ENCODE measurements at places on chromosomes 1 and 21.

DNA sequence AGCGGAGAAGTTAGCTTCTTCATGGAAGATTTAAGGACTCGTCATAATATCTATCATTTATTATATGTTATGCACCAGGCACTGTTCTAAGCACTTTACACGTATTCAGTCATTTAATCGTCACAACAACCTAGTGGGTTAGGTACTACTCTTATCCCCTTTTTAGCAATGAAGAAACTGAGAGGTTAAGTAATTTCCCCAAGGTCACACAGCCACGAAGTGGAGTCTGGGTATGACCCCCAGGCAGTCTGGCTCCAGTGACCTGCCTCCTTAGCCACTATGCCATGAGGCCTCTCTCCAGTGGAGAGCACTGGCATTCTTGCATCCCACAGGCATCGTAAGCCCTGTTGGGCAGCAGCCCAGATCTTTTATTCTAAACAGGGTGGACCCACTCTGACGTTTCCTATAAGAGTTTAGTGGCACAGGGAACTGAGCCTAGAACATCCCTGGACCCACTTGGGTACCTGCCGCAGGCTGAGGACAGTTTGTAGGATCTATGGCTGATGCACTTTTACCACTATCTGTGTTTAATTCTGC lies 123.0 kb downstream of the NAV1 start:
- no peak for DNase-seq

DNA sequence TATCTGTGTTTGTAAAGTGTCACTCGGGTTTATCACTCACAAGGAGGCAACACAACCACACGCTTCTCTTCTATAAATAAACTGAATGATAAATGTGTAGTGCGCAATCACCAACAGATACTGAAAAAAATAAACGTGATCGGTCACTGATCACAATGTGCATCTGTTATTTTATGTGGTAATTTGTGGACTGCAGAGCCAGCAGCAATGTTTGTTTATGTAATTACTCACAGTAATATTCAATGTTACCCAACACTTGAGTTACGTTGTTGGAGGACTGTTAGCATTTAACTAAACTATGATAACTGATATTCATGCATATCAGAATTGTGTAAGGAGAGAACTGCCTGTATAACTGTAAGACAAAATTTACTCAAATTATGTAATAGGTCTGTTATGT lies 129.6 kb downstream of the USH2A start:
- no peak for DNase-seq

GRCh38 chr1:114137497-114137896 lies 16.2 kb downstream of the SYT6 start:
- no peak for DNase-seq

DNA sequence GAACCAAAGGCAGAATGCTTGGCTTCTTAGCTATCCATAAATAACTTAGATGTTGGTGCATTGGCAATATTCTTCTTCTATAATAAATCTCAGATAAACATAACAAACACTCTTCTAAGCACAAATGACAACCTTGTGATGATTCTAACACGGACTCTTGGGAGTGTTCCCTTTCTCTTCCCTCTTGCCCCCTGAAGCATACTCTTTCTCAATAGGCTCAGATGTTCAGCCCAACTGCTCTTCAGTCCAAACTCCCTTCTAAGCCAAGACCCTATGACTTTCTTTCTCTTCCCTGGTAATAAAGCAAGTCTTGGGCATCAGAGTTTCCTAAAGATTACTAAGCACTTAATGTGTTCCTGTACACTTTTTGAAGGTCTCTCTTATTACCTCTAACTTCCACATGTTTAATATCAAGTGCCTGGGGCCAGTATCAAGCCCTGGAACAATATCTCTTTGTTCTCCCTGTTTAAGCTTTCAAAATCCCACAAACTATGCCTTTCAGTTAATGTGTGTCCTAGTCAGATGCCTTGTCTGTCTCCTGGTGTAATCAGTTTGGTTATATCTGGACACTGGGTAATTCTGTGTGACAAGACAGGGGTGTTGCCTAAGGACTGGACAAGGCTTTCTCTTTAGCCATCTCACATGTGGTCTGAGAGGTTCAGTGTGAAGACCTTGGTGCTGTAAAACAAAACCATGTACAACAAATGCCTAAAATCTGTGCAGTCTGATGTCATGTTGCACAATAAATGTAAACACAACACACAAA lies 92.9 kb upstream of the IVNS1ABP start:
- no peak for DNase-seq

DNA sequence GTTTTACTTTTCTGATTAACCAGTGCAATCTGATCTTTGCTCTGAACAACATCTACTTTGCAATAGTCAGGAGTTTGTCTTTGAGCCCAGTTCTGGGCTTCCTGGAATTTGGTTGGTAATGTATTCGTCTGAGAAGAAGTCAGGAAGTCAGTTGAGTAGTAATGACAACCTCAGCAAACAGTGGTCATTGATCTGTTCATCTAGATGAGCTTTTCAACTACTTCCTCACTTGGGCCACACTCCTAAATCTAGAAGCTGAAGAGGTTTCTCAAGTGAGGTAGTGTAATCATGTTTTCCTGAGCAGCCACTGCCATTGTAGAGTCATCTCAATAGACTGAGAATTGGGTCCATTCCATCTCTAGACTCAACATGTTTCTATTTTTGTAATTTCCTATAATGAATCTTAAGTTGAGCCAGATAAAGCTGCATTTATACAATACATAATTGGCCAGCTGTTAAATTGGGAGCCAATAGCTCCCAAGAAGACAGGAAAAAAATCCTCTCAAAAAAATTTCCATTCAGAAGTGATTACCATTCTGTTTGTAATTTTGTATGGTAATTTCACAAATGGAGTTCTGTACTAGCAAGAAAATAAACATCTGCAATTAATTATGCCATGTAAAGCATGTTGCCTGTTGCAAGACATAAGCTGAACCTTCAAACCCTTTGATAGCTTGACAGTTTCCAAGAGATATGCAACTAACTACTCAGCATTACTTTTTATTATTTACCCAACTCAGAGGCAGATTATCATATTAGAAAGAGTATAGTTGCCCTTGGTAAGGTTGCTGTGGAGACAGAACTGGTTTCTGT lies 49.6 kb downstream of the WDR64 start:
- DNase-seq = no peak

GRCh38 chr1:224783006-224783651 lies 146.3 kb upstream of the DNAH14 start:
- no peak for DNase-seq

GRCh38 chr1:68963353-68963752 lies 466.5 kb upstream of the DEPDC1 start:
- no peak for DNase-seq

DNA sequence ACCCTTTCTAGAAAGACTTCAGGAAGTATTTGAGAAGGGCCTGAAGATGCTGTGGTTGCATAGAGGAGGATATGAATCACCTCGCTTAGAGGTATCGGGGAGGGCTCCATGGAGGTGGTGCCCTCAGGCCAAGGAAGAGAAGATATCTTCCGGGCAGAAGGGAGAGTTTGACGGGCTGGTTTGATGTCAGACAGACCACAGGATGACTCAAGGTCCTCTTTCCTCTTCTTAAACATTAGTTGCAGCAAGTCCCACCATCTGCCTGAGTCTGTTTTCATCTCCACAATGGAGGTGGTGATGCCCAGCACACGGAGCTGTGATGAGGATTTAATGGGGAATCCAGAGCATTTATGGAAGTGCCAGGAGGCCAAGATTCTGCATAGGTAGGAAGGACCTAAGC lies 25.1 kb upstream of the RUNX3 start:
- no peak for DNase-seq

DNA sequence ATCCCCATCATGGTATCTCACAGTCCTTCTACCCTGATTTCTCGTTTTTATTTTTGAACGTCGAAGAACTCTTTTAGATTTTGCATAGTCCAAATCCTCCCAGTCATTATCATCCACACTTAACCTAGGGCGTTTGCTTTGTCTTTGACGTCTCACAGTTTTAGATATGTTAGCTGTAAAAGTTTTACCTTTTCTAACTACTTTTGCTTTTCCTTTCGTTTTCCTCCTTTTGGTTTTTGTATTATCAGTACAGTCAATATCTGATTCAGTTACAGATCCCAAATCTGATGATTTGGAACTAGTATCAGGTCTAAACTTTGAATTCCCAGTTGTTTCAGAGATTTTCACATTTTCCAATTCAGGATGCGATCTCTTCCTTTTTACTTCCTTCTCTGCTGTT lies 13.1 kb upstream of the PSMG1 start:
- no peak for DNase-seq

- peak; percentile 13 for DNase-seq
Observed at GRCh38 chr21:32698971-32699693, 28.7 kb downstream of the SYNJ1 start.

- DNase-seq = peak; percentile 47
Observed at GRCh38 chr1:211697356-211697755, 21.9 kb upstream of the NEK2 start.

GRCh38 chr1:186239171-186239570 lies 135.9 kb downstream of the TPR start:
- DNase-seq = no peak
